Stimulated activated CD8-positive, alpha-beta memory T cell treated with anti-CD3 and anti-CD28 coated beads, Interleukin-4, amount 100 ng/mL, for 1 hour (primary cell): ENCODE measurements at places on chromosomes 7 and 10.

GRCh38 chr10:13959443-13960359, 371.0 kb downstream of the FRMD4A start:
- DNase-seq = no peak

- no peak for DNase-seq
Observed at GRCh38 chr10:75021379-75022249, 89.8 kb upstream of the SAMD8 start.

DNA sequence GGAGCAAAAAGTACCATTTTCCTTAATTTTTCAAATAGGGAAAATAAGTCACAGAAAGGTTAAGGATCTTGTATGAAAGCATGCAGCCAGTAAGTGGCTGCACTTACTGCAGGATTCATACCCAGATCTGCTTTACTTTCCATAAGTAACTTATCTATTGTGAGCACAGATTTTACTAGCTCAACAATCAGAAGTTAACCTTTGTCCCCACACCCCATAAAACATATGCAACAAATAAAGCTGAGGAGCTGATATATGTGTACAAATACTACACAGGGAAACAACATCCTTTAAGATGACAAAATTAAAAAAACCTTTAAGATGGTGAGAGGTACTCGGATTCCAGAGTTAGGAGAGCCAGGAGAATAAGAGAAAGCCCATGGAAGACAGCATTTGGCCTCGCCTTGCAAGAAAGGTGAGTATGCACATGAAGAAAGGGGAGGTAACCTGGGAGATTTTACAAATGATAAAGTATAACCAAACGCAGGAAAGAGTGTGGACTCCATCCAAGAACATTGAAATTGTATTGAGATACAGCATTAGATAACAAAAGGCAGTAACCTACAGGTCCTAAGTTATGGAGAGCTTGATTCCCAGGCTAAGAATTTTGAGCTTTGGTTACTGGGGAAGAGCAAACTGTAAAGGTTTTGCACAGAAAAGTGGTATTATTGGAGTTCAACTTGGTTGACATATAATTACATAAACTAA, 87.1 kb downstream of the ITGB8 start:
- no peak for DNase-seq

- DNase-seq = no peak
Observed at GRCh38 chr10:77715088-77715487, 77.5 kb upstream of the KCNMA1 start.

GRCh38 chr7:1008733-1009363, 25.9 kb downstream of the CYP2W1 start:
- DNase-seq = no peak

DNA sequence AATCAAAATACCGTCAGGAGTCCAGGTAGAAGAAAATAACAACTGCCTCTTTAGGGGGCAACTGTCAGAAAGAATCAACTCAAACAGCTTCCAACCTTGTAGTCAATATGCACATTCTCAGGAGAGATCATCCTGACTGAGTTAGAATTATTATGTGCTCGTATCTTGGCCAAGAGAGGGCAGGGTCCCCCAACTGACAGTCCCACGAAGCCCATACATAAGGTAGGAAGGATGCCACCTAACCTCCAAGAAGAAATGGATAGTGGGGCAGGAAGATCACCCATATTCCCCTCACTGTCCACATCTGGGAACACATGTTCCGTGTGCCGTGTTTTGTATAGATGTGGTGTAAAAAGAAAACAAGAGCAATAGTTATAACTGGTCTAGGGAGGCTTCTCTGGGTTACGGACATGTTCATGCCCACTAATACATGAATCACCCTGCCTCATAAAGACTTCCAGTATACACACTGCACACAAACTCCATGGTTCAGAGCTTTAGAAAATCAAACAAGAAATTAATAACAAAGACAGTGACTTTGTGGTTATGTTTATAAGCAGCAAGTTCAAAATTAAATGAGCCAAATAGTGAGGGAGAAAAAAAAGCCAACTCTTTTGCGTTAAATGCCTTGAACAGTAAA, 295.6 kb downstream of the FGFR2 start:
- DNase-seq = no peak
